Vein endothelial cell (primary cell): ENCODE measurements at places on chromosomes 5 and 9. TPM values are rescaled to one million over a fixed set of nuclear protein-coding genes. Genes with fewer than 3 reads are reported as not detected.

Gene PCDHA9
- total RNA-seq = under 0.01 TPM in 2 replicates

Gene EGFL7
- total RNA-seq = 566 and 825 TPM in 2 replicates

Gene PCDHB7
- total RNA-seq = 0.57 and 0.98 TPM in 2 replicates

Gene TMEM215
- total RNA-seq = under 0.01 TPM in 1 of 2 replicates, not detected in the other

Gene RGS7BP
- total RNA-seq = 0.65 and 1.6 TPM in 2 replicates

Gene OMD
- total RNA-seq = under 0.01 TPM in 1 of 2 replicates, not detected in the other

Gene OCLN
- total RNA-seq = 7.7 and 11.8 TPM in 2 replicates

Gene OTULINL
- total RNA-seq = under 0.01 and 0.19 TPM in 2 replicates

Gene CAAP1
- total RNA-seq = 17.9 and 19.3 TPM in 2 replicates

Gene ARL14EPL
- total RNA-seq = 0.33 and 0.67 TPM in 2 replicates

Gene HAPLN1
- under 0.01 TPM in 1 of 2 replicates, not detected in the other for total RNA-seq

Gene MYMK
- not detected in 2 replicates for total RNA-seq

Gene HTR4
- 0.10 TPM in 1 of 2 replicates, not detected in the other for total RNA-seq

Gene PIP5K1B
- 0.19 TPM in 1 of 2 replicates, not detected in the other for total RNA-seq

Gene HACD4
- total RNA-seq = 0.19 and 0.98 TPM in 2 replicates

Gene GABRA1
- total RNA-seq = not detected in 2 replicates

Gene TOPORS
- 30.1 and 31.9 TPM in 2 replicates for total RNA-seq

Gene NXNL2
- total RNA-seq = not detected in 2 replicates

Gene IFNA2
- total RNA-seq = not detected in 2 replicates

Gene FRMD3
- 8.6 and 11.1 TPM in 2 replicates for total RNA-seq

Gene CD14
- 0.57 TPM in 1 of 2 replicates, not detected in the other for total RNA-seq

Gene FAM200C
- total RNA-seq = 2.0 and 3.3 TPM in 2 replicates

Gene ADAM19
- 35.9 and 60.1 TPM in 2 replicates for total RNA-seq

Gene MAMDC4
- total RNA-seq = 0.98 and 1.4 TPM in 2 replicates

Gene LECT2
- total RNA-seq = not detected in 2 replicates

Gene LCN15
- not detected in 2 replicates for total RNA-seq

Gene CAMK2A
- total RNA-seq = not detected in 2 replicates

Gene UNC13B
- total RNA-seq = 42.1 and 49.7 TPM in 2 replicates

Gene ZNF474
- under 0.01 and 0.19 TPM in 2 replicates for total RNA-seq

Gene ADRB2
- total RNA-seq = 6.5 and 7.5 TPM in 2 replicates

Gene DRD1
- not detected in 2 replicates for total RNA-seq

Gene NIPBL
- 21.2 and 30.2 TPM in 2 replicates for total RNA-seq

Gene SNCB
- 0.57 TPM in 1 of 2 replicates, not detected in the other for total RNA-seq

Gene TNFSF15
- 19.3 and 26.9 TPM in 2 replicates for total RNA-seq

Gene GRAMD2B
- 5.6 and 11.9 TPM in 2 replicates for total RNA-seq

Gene KCNMB1
- 0.10 TPM in 1 of 2 replicates, not detected in the other for total RNA-seq

Gene CCDC152
- total RNA-seq = 0.33 and 0.86 TPM in 2 replicates

Gene SLC46A2
- not detected in 2 replicates for total RNA-seq

Gene NFIB
- total RNA-seq = 208 and 234 TPM in 2 replicates

Gene COL23A1
- not detected in 2 replicates for total RNA-seq

Gene BTNL8
- total RNA-seq = not detected in 2 replicates

Gene CCL28
- total RNA-seq = 2.3 and 2.7 TPM in 2 replicates

Gene FGF18
- 0.10 and 0.33 TPM in 2 replicates for total RNA-seq

Gene ADAMTS16
- under 0.01 TPM in 1 of 2 replicates, not detected in the other for total RNA-seq

Gene MEIKIN
- not detected in 2 replicates for total RNA-seq

Gene WWC1
- total RNA-seq = 0.48 TPM in 1 of 2 replicates, not detected in the other

Gene ZNF300
- total RNA-seq = 5.3 and 6.2 TPM in 2 replicates

Gene PCDHB4
- total RNA-seq = 0.19 and 0.33 TPM in 2 replicates

Gene DMRTA1
- total RNA-seq = 0.33 and 0.86 TPM in 2 replicates

Gene FPGS
- total RNA-seq = 103 and 117 TPM in 2 replicates

Gene EGR1
- 0.48 and 0.98 TPM in 2 replicates for total RNA-seq

Gene CATSPER3
- under 0.01 TPM in 1 of 2 replicates, not detected in the other for total RNA-seq
